Stimulated activated CD4-positive, alpha-beta T cell treated with anti-CD3 and anti-CD28 coated beads, Interleukin-2, amount 100 ng/mL, for 24 hours (primary cell): ENCODE measurements at places on chromosomes 16 and 17.

GRCh38 chr16:81752876-81753227, 26.2 kb upstream of the PLCG2 start:
- no peak for DNase-seq

GRCh38 chr17:48604770-48605329, at the start of gene HOXB6:
HOXB6 (minus strand) TSS chr17:48604986; CDS start chr17:48598150, 6,836 bp downstream.
- no peak for DNase-seq

- no peak for DNase-seq
Measured at GRCh38 chr16:53922807-53923571, 219.0 kb downstream of the FTO start.

- DNase-seq: no peak
Measured at GRCh38 chr16:52613508-52613907, 66.6 kb upstream of the TOX3 start.

DNA sequence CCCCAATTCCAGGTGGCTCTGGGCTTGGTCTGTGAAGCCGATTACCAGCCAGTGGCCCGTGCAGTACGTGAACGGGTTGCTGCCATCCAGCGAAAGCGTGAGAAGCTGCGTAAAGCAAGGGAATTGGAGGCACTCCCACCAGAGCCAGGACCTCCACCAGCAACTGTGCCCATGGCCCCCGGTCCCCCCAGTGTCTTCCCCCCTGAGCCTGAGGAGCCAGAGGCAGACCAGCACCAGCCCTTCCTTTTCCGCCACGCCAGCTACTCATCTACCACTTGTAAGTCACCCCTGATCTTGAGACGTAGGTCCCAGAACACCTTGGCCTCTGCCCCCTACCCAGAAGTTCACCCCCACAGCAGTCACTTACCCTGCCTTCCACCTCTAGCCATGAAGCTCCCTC, 6.9 kb downstream of the WNK4 start:
- no peak for DNase-seq

- DNase-seq: no peak
Measured at GRCh38 chr17:22694362-22695227, 1002.3 kb downstream of the KCNJ18 start.

GRCh38 chr16:89612415-89613166, 851 bp upstream of the DPEP1 start:
- no peak for DNase-seq

GRCh38 chr17:45310380-45311324, 6.2 kb downstream of the MAP3K14 start:
- no peak for DNase-seq

DNA sequence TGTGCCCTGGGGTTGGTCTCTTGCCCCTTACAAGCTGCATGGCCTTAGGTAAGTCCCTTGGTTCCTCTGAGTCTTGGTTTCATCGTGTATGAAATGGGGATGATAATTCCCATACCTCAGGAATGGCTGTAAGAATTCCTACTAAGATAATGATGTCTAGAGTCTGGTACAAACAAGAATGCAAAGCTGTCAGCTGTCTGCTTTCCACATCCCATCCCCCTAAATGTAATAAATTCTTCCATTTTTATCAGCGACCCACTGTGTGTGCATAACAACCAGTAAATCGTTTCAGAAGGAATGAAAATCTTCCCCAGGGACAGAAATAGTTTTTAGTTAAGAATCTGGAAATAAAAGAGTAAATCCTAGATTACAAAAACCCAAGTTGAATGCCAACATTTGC, 95.4 kb downstream of the CPPED1 start:
- no peak for DNase-seq

- DNase-seq: no peak
Measured at GRCh38 chr16:14564861-14565687, 65.0 kb downstream of the PARN start.

DNA sequence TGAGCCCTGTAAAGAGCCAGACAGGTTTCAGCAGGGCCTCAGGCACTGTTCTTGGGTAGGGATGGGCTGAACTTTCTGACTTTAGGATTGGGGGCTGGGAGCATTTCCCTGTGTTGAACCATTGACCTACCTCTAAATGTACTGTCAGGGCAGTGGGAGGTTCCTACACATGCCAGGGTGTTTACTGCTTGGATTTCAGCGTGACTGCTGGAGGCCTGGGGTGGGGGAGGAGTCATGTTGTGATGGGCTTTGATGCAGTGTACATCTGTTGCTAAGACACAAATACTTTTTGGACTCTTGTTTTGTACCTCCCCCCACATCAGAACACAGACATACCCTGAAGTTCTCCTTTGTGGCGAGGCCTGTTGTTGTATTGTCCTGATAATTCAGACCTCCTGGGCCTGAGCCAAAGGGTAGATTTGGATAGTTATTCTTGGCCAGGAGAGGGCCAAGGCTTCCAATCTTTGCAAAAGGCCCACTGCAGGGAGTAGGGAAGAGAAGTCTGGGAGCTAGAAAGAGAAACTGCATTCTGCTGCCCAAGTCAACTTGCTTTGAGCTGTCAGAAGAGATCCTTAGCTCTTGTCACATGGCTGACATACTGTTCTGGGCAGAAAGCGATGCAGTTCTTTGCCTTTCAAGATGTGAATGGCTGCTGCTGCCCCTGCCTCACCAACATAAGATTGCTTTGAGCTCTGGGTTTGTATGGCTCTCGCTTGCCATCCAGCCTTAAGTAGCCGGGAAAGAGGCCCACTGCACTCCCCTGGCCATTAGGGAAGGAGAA, 3.7 kb downstream of the NFE2L1 start:
- DNase-seq: no peak

DNA sequence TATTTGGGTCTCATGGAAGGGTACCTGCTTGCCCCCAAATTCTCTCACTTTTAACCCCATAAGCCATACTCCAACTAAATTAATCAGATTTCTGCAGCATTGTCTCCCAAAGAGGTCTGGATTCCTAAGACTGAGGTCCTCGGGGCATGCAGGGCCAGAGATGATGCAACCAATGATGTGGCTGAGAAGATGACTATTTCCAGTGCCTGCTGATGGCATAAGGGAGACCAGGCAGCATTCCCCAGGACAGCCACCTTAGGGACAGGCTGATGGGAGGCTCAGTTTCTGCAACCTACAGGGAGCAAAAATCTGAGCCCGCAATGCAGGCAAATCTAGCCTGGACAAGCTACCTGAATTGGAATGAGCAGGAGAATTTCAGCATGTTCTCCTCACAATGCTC, 76.8 kb upstream of the ASIC2 start:
- no peak for DNase-seq
